ENCODE measurements at places on chromosomes 2 and 18.

DNA sequence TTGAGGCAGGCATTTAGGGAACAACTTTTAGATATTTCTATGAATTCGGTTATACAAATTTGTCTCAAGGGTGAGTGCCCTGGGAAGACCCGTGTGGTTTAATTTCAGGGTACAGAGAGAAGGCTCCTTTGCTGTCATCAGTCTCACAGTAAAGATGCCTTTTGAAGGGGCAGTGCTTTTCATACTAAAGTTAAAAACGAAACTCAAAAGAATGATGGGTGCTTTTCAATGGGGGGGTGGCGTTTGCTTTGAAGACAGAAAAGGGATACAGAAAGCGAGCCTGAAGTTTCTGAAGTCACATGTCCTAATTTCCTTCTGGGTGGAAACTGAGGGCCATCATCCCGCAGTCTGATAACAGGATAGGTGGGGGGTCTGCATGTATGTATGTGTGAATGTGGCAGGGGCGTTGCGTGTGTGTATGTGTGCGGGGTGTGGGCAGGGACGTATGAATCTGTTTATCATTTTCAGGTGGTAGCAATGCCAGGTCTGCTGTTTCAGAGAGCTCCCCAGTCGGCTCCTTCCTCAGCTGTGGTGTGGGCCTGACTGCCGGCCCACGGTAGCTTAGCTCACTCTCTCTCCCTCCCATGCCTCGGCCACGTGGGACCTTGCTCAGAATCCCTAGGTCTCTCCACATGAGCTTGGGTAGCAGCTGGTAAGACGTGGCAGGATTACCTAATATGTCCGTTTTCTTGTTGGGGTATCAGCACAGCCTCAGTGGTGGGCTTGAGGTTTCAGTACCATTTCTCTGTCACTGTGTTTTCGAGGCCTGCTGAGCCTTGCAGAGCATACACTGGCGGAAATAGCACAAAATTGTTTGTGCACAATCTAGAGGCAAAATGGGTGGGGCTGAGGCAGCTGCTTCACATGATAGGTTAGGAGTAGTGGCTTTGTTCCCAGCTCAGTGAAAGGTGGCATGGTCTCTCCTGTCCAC, 32.7 kb downstream of the ARHGAP25 start:
- DNase-seq, result no peak

DNA sequence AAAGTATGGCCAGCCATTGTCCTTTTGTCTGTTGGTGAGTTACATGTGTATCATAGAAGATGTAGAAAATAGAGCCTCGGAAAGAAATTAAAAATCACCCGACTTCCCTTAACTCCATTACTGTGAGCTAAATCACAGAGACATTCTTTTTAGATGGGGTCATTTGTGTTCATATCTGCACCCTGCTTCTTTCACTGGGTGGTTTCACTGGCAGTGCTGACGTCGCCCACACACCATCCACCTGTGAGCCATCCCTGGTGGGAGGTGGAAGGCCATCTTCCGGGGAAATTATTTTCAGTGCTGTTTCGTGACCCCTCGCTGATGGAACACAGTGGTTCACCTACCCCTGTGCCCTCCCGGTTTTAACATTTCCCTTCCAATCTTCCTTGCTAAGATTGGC, 21.2 kb downstream of the SH3BP4 start:
- no peak for DNase-seq

GRCh38 chr2:212595036-212595654, 56.5 kb upstream of the ERBB4 start:
- no peak for DNase-seq

DNA sequence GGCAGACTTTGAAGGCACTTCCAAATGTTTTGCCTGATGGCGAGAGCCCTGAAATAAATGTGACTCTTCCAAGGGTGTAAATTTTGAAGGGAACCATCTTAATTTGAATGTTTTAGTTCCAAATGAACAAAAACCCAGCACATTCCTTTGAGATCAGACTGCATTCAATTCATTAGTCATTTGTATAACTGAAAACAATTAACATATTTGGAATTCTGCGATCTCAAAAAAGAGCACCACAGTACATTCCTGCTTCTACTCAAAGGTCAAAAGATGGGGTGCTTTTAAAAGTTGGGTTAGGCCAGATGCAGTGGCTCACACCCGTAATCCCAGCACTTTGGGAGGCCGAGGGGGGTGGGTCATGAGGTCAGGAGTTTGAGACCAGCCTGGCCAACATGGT, 38.2 kb upstream of the CHRNA1 start:
- peak; percentile 89 for DNase-seq

DNA sequence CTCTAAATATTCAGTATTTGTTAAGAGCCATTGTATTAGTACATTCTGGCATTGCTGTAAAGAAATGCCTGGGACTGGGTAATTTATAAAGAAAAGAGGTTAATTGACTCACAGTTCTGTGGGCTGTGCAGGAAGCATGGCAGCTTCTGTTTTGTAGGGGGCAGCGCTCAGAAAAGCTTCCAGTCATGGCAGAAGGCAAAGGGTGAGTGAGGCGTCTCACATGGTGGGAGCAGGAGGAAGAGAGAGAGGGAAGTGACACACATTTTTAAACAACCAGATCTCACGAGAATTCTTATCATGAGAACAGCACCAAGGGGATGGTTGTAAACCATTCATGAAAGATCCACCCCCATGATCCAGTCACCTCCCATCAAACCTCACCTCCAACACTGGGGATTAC, 13.8 kb upstream of the CCDC102B start:
- DNase-seq, result no peak

GRCh38 chr18:2780750-2781149, 66.1 kb upstream of the EMILIN2 start:
- no peak for DNase-seq

DNA sequence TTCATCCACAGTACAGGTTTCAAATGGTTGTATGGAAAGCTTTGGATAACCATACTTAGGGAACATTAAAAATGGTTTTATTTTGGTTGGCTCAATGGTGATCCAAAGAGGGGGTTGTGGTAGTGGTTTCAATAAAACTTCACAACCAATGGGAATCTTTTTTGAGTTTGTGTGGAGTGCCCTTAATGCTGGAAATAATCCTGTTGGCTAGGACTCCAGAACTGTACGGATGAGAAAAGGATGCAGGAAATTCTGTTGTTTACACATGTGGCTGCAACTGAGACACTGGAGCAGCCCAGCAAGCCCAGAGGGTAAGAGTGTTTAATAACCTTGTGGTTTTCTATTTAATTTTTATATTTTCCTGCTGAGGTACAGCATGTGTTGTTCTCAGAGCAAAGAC, at the start of gene CCDC102B:
Gene CCDC102B, plus strand, starts transcription at position 210 of the 400 bp plus-strand sequence. CDS start 38,684 bp downstream, outside the sequence.
- DNase-seq, result peak; percentile 55

GRCh38 chr2:96110621-96111256, 5.6 kb downstream of the ADRA2B start:
- no peak for DNase-seq

GRCh38 chr2:210553373-210553772, 3.0 kb upstream of the CPS1 start:
- DNase-seq, result no peak

DNA sequence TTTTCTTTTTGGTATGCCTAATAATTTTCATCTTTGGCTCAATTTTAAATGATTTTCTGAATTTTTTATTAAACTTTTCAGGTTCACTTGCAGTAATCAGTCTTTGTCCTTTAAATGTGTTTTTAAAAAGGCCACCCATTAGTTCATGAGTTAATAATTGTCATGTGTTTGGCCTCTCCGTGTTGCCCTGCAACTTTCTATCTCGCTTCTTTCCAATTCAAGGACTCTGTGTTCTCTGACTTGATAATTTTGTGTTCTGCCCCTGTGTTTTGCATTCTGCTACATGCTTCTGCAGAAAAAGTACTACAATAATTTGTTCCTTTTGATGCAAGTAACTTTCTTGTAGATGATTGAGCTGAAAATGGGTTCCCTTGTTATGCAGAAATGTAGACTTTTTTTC, 921.4 kb upstream of the LRATD1 start:
- DNase-seq, result no peak

DNA sequence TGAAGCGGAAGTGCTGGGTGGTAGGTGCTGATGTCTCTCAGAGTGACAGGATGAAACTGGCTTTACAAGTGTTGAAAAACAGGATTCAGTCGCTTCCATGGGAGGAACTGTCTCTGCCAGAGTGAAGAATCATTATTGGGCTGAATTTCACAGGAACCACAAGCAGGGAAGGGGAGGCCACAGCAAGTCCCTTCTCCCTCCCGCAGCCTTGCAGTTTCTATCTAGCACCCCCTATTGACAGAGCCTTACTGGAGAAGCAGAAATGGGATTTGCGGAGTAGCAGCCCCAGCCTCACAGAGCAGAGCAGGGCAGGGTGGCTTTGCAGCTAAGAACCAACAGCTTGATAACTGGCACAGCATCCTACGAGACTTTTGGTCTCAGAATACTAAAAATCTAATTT, 33.3 kb upstream of the RMP24 start:
- DNase-seq, result no peak

- peak; percentile 52 for DNase-seq
These were observed 114.5 kb downstream of the METTL8 start for GRCh38 chr2:171319164-171319810.

DNA sequence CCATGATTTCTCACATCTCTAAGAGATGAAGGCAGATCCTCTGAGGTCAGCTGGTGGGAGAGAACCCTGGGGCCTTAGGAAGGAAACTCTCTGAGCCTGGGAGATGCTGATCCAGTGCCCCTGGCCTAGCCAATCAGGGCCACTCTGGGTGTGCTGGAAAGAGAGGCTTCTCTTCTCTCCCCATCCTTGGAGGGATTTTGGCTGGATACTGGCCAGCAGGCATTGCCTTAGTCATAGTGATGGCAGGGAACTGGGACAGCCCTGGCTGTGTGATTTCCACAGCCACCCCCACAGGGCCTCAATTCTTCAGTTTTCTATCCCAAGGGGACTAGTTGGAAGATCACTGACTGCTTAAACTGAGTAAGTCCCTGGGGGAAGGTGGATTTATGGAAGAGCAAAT, 26.6 kb upstream of the PLB1 start:
- DNase-seq, result peak; percentile 48

DNA sequence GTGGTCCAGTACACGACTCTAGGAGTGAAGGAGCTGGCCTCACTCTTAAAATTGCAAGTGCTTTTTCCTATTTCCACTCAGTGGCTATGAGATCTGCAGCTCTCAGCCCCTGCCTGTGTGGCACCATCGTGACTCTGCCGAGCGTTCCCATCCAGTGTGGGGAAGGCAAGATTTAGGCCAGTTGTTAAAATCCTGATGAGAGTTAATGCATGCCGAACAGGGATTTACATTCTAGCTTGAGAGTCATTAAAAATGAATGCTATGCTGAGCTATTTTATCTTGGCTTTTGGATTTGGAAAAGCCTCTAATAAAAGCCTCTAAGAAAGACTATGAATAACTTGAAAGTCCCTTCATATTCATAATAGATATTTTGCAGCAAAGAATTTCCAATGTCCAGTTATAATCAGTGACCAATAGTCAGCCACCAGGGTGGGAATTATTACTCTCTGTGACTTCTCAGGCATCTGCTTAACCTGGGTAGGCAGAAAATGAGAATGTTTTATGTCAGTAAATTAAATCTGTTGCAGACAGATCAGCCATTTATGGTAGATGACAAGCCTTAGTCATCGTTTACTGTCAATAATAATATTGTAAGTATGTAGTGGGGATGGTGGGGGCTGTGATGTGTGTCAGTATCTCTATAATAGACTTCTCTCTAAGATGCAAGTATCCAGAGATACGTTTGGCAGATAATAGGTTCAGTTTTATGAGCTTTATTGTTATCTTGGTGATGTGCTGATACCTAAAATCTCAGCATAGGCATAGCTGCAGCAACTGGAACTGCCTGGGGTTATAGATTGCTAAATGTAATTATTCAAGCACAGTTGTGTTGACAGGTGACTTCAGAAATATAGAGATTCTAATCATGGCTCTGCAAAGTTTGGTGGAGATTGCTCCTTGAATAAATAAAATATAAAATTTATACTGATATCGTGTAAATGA, 207.8 kb downstream of the SOCS6 start:
- DNase-seq, result no peak

DNA sequence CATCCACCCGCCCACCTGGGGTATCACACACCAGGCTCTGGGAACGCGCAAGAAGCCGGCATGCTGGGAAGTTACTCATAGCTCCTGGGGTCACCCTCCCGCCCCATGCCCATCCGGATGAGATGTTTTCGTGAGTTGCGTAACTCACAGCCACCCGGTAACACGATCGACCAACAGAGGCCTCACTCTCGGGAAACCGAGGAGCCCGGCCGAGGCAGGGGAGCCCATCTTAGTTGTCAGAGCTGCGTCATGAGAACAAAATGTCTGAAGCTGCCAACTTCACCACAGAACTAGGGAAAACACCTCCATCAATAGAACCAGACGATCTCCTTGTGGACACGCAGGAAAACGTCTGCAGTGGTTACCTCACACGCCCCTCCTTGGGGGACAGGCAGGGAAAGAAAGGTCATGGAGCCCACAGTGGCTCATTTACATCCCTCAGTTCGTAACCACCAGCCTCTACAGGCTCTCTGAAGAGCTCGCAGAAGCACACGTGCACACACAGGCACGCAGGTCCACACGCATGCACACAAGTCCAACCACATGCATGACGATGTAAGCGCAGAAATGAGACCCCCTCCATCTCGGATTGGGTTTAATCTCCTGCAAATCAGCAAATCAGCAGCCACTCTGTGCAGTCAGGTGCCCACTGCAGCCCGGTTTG, 26.2 kb downstream of the ADI1 start:
- peak; percentile 52 for DNase-seq

- no peak for DNase-seq
These were observed 1356.5 kb upstream of the LRRTM1 start for GRCh38 chr2:81661081-81661480.

DNA sequence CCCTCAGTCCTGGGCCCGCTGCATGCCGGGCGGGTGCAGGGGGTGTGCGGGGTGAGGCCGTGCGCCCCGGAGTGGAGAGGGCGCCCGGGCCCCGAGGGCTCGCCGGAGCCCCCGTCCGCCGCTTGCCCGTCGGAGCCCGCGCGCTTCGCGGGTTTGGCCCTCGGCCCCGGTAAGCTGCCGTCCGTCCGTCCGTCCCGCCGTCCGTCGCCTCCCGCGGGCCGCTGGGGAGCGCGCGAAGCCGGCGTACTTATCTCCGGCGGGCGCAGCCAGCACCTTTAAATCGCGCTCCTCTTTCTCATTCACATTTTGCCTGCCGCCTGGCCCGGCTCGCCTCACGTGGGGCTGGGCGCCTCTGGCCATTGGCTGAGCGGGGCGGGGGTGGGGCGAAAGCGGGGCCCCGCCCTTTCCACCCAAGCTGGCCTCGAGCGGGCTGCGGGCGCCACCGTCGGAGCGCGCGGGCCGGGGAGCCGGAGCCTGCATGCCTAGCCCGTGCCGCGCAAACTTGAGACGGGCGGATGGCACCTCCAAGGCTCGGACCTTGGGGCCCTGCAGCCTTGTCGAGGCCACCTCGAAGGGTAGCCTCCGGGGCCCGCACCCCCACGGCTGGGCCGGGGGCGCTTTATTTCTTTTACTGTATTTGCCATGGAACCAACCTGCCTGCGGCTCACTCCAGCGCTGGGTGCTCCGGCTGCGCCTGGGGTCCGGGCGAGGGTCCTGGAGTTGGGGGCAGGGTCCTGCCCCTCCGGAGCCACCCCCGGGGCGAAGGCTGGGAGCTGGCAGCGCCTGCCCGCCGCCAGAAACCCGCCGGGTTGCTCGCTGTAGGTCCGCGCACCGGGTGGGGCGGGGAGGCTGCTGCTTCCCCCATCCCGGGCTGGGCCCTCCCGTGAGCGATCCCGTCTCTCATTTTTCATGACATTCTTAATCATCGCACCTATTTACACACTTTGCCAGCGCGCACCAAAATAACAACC, at the start of gene GBX2:
Gene GBX2, minus strand, starts transcription at position 277 of the 971 bp plus-strand sequence. CDS start 415 bp downstream, outside the sequence.
- DNase-seq, result peak; percentile 63

GRCh38 chr2:138205281-138205680, 241.0 kb downstream of the HNMT start:
- no peak for DNase-seq

All from fibroblast of skin of abdomen (primary cell).